ENCODE measurements at places on chromosomes 2 and 18. TPM values are rescaled to one million over a fixed set of nuclear protein-coding genes. Genes with fewer than 3 reads are reported as not detected.

DNA sequence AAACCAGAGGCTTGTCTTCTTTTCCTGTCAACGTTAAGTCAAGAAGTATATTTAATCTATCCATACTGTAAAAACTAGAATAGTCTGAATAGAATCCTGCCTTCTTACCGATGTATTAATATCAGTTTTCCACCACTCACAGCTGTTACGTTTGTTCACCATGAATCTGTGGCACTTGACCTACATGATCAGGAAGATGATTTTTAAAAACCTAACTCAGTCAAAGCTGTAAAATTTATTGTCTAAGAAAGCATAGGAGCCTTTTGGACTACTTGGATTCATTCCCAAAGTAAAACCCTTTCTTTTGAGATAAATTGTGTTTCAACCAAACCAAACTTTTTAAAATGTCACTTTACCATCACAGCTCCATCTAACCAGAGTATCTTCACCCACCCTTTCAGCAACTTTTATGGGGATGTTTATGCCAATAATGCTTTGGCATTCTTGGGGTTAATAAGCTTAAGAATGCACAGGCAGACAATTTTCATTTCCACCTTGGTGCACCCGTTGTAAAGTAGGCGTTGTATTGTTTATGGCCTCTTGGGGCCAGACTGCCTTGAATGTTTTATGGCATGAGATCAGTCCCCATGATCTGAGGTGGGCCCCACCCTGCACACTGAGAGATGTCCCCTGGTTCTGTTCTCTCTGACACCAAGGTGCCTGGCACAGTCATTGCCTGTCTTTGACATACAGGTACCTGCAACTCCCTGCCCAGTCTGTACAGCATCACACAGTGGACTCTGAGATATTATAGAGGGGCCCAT is 176.2 kb upstream of the EPAS1 start:
- no peak overlapping the region for H3K27ac ChIP-seq
- no peaks in the 10 kb centered on the region for H3K27me3 ChIP-seq

GRCh38 chr2:113762377-113763118 is 6.1 kb upstream of the SLC35F5 start:
- peaks cover 2% of the 10 kb centered on the region for H3K4me1 ChIP-seq
- H3K27ac ChIP-seq, result no peak overlapping the region
- H3K36me3 ChIP-seq, result no peaks in the 10 kb centered on the region
- DNase-seq, result no peak
- H3K27me3 ChIP-seq, result no peaks in the 10 kb centered on the region

DNA sequence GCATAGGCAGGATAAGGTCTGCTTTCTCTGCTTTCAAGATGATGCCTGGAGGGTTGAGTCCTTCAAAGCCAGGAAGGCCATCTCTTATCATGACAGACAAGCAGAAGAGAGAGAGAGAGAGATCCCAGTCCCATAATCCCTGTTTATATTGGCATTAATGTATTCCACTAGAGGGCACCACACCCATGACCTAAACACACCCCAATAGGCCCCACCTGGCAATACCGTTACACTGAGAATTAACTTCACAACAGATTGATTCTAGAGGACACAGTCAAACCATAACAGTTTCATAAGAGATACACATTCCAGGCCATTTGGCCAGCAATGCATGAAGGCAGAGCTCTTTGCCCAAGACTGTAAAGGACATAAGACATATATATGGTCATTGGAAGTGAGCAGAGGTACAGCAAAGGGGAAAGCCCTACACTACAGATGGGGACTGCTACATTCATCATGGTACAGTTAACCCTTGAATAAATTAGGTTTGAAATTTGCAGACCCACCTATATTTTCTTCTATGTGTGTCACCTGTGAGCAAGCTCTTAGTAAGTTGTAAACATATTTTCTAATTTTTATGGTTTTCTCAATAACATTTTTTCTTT is 1516.1 kb downstream of the RPIA start:
- H3K27me3 ChIP-seq, result peaks cover 2% of the 10 kb centered on the region
- no peak overlapping the region for H3K4me3 ChIP-seq
- DNase-seq, result no peak
- H3K4me1 ChIP-seq, result no peaks in the 10 kb centered on the region
- no peaks in the 10 kb centered on the region for H3K36me3 ChIP-seq

GRCh38 chr2:74819702-74820101 is 14.2 kb upstream of the HK2 start:
- peaks cover 2% of the 10 kb centered on the region for H3K27me3 ChIP-seq
- no peak overlapping the region for H3K4me3 ChIP-seq
- H3K27ac ChIP-seq, result no peak overlapping the region
- peaks cover 9% of the 10 kb centered on the region for H3K4me1 ChIP-seq
- H3K36me3 ChIP-seq, result no peaks in the 10 kb centered on the region
- no peak for DNase-seq

GRCh38 chr18:48023334-48024008 is 93.0 kb upstream of the SMAD2 start:
- no peaks in the 10 kb centered on the region for H3K36me3 ChIP-seq
- H3K27me3 ChIP-seq, result peaks cover 8% of the 10 kb centered on the region
- H3K27ac ChIP-seq, result no peak overlapping the region
- H3K4me1 ChIP-seq, result no peaks in the 10 kb centered on the region
- no peak overlapping the region for H3K4me3 ChIP-seq

DNA sequence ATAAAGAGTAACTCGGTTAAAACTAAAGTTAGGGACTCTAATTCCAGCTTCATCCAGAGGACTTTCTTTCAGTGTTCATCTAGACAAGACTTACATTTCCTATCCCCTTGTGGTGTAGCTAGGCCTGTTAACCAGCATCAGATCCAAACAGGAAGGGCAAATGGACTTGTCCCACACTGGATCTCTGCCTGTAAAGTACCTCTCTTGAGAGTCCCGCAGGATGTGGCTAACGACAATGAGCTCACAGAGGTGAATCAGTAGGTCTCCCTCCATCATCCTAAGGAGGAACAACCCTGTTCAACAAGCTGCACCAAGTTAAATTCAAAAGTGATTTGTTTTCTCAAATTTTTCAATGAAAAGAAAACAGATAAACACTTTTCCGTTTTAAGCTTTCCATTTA is 412.3 kb upstream of the RGPD4 start:
- DNase-seq, result no peak
- no peak overlapping the region for H3K27ac ChIP-seq
- no peak overlapping the region for H3K4me3 ChIP-seq
- no peaks in the 10 kb centered on the region for H3K4me1 ChIP-seq
- no peaks in the 10 kb centered on the region for H3K27me3 ChIP-seq

DNA sequence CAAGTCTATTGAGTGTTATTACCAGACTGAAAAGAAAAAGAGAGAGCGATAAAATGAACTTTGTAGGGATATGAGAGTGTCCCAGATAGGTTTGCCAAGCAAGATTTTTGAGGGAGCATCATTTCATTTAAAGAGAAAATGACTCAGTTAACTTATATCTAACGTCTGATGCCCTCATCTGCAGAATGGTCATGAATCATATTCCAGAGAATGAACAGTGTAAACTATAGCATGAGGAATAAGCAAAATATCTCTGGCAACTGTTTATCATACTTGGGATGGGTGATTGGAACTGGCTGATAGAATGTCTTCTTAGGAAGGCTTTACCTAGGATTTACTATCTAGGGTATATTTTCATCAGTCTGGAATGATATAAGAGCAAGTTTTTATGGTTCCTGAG is 289.4 kb downstream of the CMPK2 start:
- no peaks in the 10 kb centered on the region for H3K36me3 ChIP-seq
- no peak overlapping the region for H3K27ac ChIP-seq
- DNase-seq, result no peak

DNA sequence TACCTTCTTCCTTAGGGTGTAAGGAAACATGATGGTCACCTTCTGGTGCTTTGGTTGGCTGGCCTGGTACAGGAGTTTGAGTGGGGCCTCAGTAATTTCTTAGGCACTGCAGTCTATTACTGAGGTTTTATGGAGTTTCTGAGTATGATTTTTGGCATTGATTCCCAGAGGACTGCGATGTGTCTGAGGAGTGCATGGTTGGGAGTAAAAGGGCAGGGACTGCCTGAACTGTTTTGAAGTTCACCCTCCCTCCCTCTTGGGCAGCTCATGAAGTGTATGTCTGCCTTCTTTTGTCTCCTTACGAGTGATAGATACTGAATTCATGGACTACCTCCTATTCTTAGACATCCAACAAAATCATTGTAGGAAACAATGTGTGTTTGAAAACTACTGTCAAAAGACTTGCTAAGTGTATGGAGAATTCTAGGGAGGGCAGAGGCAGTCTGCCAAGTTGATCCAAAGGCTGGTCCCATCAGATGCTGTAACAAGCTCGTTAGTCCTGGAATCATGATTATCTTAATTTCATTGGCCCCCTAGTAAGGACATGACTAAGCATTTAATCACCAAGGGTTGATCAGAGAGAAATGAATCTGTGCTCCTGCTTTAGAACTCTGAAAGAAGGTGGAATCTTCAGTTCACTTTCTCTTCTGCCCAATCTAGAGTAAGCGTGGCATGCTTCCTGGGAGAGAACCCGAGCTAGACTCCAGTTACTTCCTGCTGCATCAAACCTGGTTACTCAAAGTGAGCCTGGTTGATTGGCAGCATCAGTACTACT is 26.5 kb downstream of the LYPD6B start:
- H3K27ac ChIP-seq, result no peak overlapping the region
- peaks cover 3% of the 10 kb centered on the region for H3K27me3 ChIP-seq
- no peaks in the 10 kb centered on the region for H3K36me3 ChIP-seq
- peaks cover 2% of the 10 kb centered on the region for H3K4me1 ChIP-seq
- no peak overlapping the region for H3K4me3 ChIP-seq

GPR17 gene
- not detected for total RNA-seq

C2orf78 gene
- not detected for total RNA-seq

MROH2A gene
- not detected for total RNA-seq

SCN1A gene
- not detected for total RNA-seq

CDH2 gene
- not detected for total RNA-seq

Measured in activated naive CD4-positive, alpha-beta T cell treated with anti-CD3 and anti-CD28 coated beads for 36 hours (primary cell).